ENCODE measurements at places on chromosomes 7 and 10.

DNA sequence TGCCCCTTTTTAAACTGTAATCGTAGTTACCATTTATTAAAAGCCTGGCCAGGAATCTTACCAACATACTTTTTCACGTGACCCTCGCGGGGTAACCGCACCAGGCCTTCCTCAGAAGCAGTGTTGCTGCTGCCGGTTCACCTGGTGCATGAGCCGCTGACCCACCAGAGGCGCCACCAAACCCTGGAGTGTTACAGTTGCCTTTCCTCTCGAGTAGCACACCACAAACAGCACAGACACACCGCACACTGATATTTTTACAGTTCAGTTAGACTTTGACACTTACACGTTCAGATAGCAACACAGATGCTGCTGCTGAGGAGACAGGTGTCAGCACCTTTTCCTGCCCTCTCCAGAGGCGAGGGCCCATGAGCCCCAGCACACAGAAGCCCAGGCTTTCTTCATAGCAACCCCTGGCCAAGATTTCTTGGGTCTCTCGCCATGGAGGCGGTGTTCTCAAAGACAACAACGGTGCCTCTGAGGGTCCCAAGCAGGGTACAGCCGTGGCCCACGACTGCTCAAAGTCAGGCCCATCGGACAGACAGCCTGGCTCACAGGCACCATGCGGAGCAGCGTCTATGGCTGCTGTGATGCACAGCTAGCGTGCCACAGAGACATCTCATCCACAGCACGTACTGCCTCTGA lies 123.1 kb downstream of the DIP2C start:
- DNase-seq = no peak

DNA sequence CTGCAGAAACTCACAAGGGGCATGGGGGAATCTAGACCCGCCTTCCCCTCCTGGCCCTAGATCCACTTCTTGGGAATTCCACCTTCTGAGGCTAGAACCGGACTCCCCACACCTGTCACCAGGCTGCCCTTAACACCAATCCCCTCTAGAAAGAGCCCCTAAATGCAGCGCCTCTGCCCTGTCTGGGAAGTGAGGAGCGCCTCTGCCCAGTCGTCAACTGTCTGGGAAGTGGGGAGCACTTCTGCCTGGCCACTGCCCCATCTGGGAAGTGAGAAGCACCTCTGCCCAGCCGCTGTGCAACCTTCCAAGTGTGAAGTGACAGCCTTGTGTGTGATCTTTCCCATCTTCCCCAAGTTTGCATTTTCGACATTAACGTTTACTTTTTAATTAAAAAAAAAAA lies 8.8 kb downstream of the RCC1L start:
- DNase-seq = no peak

DNA sequence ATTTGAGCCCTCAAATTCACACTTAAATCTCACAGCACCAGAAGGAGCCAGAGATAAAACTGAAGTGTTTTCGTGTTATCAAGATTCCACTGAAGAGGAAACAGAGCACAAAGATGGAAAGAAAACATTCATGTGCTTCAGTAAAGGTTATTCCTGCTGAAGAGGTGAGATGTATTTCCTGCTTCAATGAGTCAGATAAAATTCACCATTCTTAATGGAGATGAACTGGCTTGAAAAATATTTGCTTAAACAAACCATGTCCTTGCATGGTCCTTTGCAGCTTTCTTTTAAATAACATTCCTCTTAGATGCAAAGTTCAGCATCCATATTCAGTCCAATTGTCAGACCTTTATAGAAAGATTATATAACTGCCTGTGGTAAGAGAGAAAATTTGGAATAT lies 294.2 kb downstream of the IPMK start:
- no peak for DNase-seq

GRCh38 chr7:106613848-106614560 lies 47.0 kb downstream of the CCDC71L start:
- DNase-seq = no peak
